ENCODE measurements at places on chromosomes 12 and 14.

DNA sequence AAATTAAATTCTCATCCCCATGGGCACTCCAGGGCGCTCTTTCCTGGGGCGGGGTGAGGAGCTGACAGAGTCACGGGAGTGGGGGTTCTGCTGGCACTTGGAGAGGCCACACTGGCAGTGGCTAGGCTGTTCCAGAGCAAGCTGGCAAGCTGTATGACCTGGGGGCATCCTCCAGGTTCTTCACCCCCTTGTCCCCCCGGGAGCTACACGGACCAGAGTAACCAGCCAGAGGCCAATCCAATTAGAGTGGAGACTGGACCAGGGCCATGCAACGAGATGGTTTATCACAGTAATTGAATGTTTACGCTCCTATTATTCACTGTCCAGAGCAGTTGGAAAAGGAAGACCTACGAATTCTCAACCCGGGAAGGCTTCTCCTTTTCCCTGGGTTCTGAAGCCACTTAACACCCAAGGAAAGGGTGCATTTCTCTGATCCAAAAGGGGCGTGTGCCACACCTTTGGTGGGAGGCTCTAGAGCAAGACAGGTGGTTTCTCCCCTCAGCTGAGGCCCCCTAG, 43.8 kb upstream of the PNMA1 start:
- DNase-seq, result peak; percentile 23

GRCh38 chr12:8914716-8915526, 612 bp downstream of the PHC1 start:
- peak; percentile 72 for DNase-seq

DNA sequence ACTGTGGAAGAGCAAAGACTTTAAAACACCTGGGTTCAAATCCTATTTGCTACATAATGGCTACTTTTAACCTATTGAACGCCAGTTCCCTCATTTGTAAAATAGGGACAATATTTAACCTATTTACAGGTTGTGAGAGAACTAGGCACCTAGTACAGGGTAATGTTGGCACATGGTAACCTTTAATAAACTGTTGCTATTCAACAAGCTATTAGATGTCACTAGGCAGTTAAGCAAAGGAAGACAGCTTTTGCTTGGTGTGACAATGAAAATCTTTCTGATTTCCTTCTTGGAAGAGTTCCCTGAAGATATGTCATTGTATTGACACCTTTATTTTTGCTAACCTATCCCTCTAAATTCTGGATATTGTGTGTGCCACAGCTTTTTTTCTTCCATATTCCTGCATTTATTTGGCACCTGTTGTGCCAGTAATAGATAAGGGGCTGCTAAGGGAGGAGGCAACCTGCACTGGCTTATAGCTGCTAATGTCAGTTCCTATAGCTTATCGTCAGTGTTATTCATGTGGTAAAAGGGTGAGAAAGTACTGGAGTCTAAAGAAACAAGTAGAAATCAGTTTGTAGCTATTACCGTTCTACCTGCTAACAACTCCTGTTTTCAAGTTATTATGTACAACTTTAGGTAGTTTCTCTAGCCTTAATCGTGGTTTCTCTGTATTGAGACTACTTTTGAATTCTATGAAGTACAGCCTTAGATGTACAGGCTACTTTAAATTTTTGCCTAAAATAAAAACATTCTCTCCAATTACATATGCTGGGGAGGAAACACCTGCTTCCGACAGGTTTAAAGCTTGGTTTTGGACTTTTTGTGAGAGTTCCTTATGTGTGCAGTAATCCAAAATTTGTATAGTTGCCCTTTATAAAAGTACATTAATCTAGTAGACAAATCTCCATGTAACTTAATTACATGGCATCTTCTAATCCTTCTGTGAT, 24.3 kb downstream of the HIF1A start:
- no peak for DNase-seq

- no peak for DNase-seq
These were observed 236.9 kb upstream of the PLEKHG7 start for GRCh38 chr12:92465786-92466295.

GRCh38 chr14:60861545-60862140, 119.2 kb downstream of the TRMT5 start:
- DNase-seq, result no peak
